ENCODE measurements at places on chromosomes 3 and 15.

DNA sequence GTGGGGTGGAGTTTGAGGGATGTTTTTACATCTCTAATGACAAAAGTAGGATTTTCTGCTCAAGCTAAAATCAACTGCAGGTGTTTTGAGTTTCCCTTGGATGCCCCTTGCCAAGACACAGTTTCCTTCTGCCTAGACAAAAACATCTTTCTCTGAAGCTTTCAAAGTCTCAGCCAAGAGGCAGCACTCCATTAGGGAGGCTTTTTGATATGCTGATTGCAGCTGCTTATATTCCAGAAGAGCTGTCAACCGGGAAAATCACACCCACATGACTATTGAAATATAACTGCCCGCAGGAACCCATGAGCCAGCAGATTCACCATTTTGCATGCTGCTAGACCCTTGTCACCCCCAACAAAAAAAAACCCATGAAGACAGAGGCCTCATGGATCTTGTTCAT, 27.5 kb upstream of the ZNF148 start:
- DNase-seq: no peak

DNA sequence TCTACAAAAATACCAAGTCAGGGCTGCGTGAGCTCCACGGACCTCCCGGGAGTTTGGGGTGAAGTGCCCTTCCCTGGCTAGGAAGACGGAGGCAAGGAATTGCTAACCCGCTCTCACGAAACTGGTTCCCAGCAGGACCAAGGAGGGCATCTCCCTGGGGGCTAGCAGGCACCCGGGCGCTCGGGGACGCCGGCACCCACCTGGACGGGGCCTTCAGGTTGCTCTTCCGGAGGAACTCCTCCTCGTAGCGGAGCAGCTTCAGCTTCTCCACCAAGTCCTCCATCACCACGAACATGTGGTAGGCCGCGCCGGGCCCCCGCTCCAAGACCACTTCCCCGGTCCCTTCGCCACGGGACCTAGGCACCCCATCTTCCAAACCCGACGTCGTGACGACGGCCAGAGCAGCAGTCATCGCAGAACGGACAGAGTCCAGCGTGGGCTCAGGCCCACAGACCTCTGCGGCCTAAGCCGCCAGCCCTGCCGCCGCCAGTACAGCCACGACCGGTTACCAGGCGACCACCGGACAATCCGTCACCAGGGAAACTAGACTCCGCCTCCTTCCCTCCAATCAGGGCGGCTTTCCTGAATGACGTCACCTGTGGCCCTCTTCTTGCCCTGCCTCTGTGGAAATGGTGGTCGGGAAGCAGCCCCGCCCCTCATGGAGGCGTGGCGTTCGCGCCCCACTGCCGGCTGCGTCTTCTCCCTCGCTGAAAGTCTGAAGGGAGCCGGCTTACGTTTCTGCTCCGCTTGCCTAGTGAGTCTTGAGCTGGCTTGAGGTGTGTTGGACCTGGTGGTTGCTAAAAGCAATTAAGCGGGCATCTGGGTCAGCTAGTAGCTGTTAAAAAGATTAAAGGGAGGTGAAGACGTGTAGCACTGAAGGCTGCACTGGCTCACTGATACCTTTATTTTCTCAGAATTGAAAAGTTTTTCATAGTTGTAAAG, at the start of gene IFT57:
IFT57 (minus strand) TSS at position 514 of the 942 bp plus-strand sequence; CDS start at position 412, 102 bp downstream.
- peak; percentile 99 for DNase-seq

DNA sequence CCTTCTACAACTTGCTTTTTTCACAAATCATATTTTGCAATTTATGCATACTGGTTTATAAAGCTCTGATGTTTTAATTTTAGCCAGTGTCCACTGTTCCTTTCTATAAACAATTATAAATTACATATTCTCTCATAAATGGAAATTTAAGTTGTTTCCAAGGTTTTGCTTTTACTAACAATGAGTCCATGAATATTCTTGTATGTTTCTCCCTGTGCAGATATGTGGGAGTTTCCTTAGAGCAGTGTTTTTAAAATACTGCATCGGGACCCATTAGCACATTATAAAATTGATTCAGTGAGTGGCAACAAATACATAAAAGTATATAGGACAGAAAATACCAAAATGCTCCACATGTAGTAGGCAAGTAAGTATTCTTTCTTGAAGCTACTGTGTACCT, 235.6 kb downstream of the PCCB start:
- no peak for DNase-seq

- no peak for DNase-seq
These were observed 24.0 kb upstream of the CHCHD6 start for GRCh38 chr3:126679831-126680666.

DNA sequence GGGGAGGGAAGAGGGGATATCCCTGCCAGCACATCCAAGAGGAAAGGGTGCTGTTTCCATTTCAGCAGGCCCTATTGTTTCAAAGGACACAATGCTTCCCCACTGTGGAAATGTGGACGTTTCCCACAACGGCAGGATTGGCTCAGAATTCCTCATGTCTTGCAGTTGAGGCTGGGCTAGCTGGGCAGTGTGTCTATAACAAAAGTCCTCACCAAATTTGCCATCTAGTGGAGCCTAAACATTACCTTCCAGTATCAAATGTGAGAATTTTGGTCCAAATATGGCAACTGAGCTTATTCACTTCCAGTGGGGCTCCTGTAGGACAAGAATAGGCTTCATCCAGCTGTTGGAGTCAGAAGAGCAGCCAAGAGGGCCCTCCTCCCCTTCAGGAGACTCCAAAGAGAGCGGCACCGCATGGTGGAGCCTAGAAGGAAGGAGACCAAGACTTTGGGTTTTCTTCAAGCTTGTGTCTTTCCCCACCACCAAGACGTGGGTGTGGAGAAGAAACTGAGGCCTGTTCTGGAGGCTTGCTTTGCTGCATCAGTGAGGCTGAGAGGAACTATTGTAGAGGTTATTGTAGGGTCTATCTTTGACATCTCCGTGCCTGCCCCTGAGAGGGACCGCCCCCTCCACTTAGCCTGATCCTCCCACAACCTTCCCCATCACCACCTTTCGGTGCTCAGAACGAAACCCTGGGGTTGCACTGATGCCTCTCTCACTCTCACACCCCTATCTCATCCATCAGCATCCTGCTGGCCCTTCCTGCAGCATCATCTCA, 45.3 kb upstream of the SLCO2A1 start:
- no peak for DNase-seq

DNA sequence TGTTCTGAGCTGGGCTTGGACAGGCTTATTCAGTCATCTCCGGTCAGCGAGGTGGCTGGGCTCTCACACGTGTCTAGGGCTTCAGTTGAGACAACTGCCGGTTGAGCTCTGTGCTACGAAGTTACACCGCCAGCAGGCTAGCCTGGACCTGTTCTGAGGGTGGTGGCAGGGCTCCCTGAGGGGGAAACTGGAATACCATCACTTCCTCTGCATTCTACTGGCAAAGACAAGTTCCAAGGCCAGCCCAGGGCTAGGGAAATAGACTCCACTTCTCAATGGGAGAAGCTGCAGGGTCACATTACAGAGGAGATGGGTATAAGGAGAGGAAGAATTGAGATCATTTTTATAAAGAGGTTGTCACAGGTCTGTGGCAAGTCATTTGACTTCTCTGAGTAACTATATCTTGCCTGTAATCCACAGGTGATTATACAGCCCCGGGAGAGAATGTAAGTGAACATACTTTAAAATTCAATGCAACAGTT, 106.8 kb upstream of the IL12A start:
- DNase-seq: peak; percentile 34

DNA sequence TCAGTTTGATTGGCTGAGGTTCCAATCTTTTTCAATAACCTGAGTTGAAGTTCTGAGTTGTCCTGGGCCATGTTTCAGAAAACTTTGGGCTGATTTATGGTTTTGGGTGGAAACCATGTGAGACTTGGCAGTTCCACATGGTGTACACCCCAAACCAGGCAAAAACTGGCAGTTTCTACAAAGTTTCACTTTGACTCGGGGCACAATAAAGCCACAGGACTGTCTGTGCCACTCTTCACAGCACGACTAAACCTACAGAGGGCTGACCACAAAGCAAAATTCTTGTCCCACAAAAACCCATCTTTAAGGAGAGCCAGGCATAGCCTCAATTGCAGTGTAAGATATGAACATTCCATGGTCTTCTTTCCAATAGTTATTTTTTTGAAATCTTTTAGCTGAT, 155.0 kb downstream of the DUT start:
- no peak for DNase-seq

GRCh38 chr15:58551764-58552504, 120.1 kb downstream of the LIPC start:
- no peak for DNase-seq

GRCh38 chr15:39778021-39778420, 4.6 kb downstream of the FSIP1 start:
- no peak for DNase-seq

- peak; percentile 89 for DNase-seq
These were observed 171.8 kb upstream of the CDIN1 start for GRCh38 chr15:36407647-36408046.

- no peak for DNase-seq
These were observed 78.5 kb downstream of the KBTBD8 start for GRCh38 chr3:67076607-67077006.

DNA sequence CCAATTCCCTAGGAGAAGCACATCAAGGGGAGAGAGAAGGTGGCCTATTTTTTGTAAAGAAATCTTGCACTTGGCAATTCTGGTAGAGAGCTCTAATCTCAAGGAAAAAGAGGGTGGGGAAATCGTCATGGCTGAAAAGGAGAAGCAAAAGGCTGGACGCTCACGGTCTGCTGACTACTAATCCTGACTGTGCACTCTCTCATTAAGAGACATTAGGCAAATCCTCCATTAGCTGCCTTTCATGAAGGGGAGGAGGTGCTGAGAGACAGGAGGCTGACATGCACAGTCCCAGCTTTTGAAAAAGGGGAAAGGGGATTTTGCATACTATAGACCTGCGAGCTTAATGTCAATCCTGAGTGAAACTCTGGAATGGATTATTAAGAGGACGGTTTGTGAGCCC, 170.0 kb downstream of the NR2F2 start:
- DNase-seq: no peak

- DNase-seq: peak; percentile 13
These were observed 84.2 kb upstream of the ZNF280D start for GRCh38 chr15:56817321-56818080.

DNA sequence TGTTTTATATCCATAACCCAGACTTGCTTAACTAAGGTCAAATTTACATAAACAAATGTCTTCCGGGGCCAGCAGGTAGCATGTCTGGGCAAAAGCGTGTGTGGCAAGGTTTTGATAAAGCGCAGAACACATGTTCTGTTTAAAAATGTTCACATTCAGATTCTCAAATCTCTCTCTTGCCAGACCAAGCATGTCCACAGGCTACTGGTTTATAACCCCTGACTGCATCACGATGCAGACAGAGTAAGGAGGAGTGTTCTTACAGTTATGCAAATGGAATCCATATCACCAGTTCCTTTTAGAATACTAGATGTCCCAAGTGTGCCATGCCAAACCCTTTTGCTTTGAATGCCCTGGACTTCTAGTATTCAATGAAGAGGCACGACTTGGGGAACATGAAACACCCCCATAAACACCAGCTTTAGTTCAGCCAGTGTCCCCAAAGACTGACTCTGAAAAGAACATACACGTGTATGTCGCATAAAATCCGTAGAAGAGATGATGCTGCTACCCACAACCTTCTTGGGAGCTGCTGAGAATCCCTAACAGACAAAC, 412.0 kb downstream of the CNTN4 start:
- DNase-seq: no peak

DNA sequence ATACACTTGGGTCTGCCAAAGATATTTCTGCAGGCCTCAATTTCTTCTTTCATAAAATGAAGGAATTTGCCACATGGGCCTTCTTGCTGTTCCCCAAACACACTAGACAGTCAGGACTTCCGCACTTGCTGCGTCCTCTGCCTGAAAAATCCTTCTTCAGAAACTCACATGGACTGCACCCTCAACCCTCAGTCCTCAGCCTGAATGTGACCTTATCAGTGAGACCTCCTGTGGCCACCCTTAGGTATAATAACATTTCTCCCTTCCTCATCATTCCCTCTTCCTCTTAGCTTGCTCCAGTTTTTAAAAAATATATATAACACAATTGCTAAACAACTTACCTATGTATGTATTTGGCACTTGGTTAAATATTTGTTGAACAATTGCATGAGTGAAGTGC, 257.5 kb downstream of the MFSD1 start:
- DNase-seq: no peak

- no peak for DNase-seq
These were observed 700.3 kb downstream of the TUSC7 start for GRCh38 chr3:117409701-117410459.

- DNase-seq: no peak
These were observed 239.8 kb upstream of the THBS1 start for GRCh38 chr15:39340903-39341645.

DNA sequence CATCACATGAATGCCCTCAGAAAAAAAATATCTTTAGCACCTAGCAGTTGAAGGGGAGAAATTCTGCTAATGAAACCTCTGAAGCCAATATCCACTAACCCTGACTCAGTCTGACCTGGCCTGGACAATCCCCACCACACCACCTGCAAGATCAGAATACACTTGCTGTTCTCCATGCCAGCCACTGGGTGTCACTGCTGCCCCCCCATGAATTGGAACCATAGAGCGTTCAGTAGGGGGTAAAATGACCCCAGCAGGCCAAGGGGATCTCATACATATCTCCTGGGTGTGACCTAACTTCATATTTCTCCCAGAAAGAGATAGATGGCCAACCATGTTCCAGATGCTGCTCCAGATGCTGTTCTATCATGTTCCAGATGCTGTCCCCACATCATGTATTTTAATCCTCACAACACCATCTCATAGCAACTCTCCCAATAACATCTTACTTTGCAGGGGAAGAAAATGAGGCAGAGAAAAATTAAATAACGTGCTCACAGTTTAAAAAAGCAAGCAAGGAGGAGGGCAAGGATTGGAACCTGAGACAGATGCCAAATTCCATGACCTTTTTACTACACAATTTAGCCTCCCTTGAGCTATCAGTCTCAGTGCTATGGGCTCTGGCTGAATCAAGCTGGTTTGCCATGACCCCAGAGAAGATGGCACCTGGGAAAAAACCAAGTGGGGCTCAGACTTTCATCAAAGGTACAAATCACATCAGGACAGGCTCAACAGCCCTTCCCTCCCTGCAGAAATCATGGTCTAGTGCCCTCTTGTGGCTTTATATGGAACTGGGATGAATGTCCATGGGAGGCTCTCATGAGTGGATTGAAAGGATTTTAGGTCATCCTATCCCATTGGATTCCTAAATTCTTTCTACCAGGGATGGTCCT, 12.4 kb downstream of the NTRK3 start:
- no peak for DNase-seq

Data from NCI-H2171 treated with DMSO at 0.1 percent for 48 hours (cell line).